Renal pelvis (tissue), 12 donors: ENCODE measurements at places on chromosomes 11 and 22.

DNA sequence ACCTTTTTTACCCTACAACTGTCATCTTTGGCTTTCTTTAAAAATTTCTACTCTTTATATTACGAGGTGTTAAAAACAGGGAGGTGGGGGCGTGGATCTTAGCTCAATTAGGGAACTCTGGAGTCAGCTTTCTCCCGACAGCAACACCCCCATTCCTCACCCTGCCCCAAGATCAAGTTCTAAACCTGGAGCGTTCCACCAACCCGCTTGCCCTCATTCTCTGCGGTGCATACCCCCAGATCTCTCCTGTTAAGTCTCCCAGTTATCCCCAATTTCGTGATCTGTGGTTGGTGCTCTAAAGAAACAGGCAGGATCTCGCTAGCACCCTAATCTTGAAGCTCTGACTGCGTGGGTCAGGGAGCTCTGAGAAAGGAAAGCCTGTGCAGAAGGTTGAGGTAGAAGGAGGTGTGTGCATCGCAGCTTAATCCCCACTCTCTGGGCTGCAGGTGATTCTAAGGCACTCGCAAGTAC lies 177.3 kb upstream of the NTM start:
- DNase-seq: no peak

- no peak for DNase-seq
Measured at GRCh38 chr11:5992604-5993251, 5.9 kb upstream of the OR52L1 start.

GRCh38 chr11:36253238-36253637 lies 36.0 kb downstream of the COMMD9 start:
- no peak for DNase-seq

DNA sequence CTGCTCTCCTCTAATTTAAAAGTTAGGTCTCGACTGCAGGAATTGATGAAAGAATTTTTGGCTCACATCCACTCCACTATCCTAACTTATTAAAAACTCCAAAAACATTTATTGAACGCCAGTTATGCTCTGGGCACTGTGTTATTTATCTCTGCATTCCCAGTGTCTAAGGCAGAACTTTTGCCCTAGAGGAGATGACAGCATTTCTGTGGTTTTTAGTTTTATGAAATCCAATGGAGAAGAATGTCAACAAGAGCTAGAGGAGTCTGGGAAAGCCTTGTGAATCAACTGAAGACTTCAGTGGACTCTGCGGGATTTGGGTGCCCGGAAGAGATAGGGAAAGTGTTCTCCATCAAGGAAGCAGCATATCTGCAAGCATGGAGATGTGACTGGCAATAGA lies 217.0 kb upstream of the PGR start:
- DNase-seq: no peak

GRCh38 chr11:109012991-109013390 lies 348.1 kb downstream of the DDX10 start:
- no peak for DNase-seq

- no peak for DNase-seq
Measured at GRCh38 chr11:45061641-45062040, 84.8 kb upstream of the PRDM11 start.

- DNase-seq: no peak
Measured at GRCh38 chr11:65640483-65641296, 2.8 kb downstream of the SIPA1 start.

DNA sequence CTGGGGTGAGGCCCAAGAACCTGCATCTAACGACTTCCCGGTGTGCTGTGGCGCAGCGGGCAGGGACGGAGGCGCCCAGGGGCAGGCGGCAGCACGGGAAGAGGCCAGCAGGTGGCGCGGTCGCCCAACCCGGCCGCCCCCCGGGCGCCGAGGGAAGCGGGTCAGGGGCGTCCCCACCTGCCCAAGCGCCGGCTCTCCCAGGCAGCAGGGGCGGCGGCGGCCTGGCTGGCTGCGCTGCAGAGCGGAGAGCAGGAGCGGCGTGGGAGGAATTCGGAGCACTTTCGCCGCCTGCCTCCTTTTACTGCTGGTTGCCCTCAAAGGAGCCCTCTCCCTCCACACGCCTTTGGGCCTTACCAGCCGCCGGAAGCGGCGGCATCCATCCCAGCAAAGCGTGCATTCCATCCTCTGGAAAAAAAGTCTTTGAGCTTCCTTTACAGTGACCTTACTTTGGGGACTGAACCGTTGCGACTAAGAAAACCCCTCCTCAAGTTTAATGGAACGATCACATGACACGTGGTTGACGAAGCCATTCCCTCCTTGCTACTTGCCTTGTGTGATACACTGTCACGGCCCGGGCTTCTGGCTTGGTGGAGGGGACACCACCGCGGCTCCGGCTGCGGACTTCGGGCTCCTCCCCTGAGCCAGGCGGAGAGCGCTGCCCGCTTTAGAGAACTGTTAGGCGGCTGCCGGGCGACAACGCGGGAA lies 106.8 kb upstream of the CLMP start:
- peak; percentile 81 for DNase-seq

DNA sequence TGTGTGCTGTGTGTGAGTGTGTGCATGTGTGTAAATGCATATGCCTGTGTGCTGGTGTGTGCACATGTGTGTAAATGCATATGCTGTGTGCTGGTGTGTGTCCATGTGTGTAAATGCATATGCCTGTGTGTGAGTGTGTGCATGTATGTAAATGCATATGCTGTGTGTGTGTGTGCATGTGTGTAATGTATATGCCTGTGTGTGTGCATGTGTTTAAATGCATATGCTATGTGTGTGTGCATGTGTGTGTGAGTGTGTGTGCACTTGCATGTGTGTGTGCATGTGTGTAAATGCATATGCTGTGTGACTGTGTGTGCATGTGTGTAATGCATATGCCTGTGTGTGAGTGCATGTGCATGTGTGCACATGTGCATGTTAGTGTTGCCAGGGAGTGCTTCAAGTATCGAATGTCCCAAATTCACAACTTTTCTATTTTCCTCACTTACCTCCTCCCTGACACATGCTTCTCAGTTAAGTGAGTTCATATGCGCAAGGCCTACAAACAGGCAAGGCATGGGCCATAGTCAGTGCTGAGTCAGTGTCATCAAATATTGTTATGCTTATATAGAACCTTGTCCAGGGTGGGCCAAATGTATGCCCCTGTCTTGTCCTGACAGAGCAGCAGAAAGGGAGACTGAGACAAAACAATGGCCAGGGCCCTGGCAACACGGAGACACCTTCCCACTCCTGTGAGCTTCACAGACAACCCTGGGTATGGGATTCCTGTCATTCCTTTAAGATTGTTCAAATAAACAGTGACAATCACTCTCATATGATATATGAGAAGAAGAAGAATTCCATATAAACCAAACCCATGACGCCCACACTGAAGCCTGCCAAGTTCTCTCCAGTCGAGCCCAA lies 38.6 kb downstream of the GGTLC2 start:
- DNase-seq: no peak

- DNase-seq: no peak
Measured at GRCh38 chr22:48980409-48980808, 847.3 kb downstream of the BRD1 start.

GRCh38 chr11:35927104-35927503 lies 16.8 kb upstream of the LDLRAD3 start:
- DNase-seq: no peak

DNA sequence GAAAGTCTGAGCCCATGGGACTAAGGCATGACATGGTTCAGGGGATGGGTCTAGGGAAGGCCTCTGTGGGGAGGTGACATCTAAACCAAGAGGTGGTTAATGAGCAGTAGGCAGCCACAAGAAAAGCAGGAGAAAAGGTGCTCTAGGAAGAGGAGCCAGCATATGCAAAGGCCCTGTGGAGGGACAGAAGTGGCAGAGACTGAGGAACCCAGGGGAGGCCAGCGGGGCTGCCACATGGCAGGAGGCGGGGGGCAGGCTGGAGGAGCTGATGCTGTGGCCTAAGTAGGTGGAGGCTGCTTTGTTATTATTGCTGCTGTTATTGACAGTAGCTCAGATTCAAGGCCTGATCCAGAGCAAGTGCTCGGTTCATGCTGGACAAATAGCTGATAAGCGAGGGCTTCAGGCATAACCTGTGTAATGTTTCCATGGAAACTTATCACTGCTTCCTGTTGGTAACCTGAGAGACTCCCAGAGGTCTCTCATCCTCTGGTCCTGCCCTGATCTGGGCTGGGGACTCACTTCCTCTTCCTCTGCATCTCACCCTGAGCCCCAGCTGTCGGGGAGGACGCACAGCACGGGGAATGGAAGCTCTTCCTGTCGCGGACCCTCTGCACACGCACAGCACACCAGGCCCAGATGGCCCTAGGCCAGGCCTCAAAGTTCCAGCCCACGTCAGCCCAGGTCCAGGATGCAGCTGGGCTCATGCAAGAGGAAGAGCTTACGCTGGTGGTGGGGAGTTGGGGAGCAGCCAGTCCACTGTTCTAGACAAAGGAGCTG lies 75.2 kb upstream of the TP53I11 start:
- peak; percentile 42 for DNase-seq

- no peak for DNase-seq
Measured at GRCh38 chr11:72240461-72241290, 3.3 kb downstream of the PHOX2A start.

GRCh38 chr11:34243600-34244464 lies 114.0 kb downstream of the ABTB2 start:
- DNase-seq: no peak

GRCh38 chr11:104380358-104380757 lies 216.4 kb upstream of the PDGFD start:
- DNase-seq: no peak

DNA sequence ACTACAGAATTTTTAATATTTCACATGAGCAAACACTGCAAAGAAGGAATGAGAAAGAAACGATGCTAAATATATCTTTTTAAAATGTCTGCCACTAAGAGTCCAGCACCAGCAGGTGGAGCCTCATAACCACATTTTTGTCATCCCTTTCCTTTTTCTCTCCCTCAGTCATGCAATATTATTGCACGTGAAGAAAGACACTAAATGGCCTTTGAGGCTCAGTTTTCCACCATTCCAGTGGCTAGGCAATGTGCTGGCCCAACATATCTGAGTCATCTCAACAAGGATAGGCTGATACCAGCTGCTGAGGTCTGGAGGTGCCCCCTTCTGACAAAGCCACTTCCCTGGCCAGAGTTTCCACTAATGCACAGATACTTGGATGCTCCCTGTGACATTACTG lies 1.8 kb downstream of the ALKBH8 start:
- DNase-seq: peak; percentile 28

- no peak for DNase-seq
Measured at GRCh38 chr11:55661901-55662300, at the start of gene OR4C6. Gene OR4C6 (plus strand): TSS chr11:55662201. CDS start chr11:55665167, 2,966 bp downstream.

DNA sequence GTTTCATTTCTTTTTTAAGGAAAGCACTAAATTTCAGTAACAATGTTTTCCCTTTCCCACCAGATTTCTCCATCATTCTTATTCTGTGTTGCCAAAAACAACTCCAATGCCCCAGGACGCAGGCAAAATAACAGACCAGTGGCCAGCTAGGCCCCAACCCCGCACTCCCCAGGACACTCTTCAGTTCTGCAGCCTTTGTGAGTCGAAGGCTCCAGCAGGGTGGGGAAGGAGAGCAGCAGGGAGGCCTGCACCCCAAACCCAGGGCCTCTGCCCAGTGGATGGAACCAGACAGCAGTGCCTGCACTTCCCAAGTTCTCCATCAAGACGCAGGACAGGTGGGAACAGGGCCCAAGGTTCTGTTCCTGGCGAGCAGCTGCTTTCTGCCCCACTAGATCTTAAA lies 34.4 kb downstream of the PPP2R1B start:
- DNase-seq: no peak

- DNase-seq: no peak
Measured at GRCh38 chr11:47248304-47248663, 330 bp downstream of the ACP2 start.

DNA sequence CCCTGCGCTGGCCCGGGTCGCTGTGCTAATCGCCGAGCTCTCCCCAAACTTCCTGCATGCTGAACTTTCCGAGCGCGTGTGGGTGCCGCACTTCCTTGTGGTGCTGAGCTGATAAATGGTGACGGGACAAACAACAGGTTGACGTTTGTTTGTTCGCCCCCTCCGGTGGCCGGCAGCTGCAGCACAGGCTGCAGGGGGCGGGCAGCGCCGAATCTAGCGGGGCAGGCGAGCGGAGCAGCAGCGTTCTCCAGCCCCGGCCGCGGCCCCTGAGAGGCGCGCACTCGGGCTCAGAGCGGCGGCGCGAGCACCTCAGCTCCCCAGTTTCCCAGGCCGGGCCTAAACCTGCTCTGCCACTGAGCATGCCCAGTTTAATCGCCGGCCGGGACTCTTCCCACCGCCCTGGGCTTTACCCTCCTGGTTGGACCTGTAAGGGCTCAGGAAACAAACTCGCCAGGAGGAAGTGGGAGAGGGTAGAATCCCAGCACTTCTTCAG lies at the start of gene PDGFD:
TSS of gene PDGFD (minus strand) at position 120 of the 493 bp plus-strand sequence.
- DNase-seq: peak; percentile 73

GRCh38 chr11:19664886-19665548 lies 47.6 kb upstream of the NAV2 start:
- DNase-seq: no peak
